Breast epithelium (tissue), 4 donors: ENCODE measurements at places on chromosomes 7 and 10.

GRCh38 chr7:1666317-1666822 lies 3.7 kb upstream of the ELFN1 start:
- no peak for DNase-seq

- DNase-seq: no peak
Observed at GRCh38 chr10:52946486-52946885, 173.9 kb upstream of the MBL2 start.

DNA sequence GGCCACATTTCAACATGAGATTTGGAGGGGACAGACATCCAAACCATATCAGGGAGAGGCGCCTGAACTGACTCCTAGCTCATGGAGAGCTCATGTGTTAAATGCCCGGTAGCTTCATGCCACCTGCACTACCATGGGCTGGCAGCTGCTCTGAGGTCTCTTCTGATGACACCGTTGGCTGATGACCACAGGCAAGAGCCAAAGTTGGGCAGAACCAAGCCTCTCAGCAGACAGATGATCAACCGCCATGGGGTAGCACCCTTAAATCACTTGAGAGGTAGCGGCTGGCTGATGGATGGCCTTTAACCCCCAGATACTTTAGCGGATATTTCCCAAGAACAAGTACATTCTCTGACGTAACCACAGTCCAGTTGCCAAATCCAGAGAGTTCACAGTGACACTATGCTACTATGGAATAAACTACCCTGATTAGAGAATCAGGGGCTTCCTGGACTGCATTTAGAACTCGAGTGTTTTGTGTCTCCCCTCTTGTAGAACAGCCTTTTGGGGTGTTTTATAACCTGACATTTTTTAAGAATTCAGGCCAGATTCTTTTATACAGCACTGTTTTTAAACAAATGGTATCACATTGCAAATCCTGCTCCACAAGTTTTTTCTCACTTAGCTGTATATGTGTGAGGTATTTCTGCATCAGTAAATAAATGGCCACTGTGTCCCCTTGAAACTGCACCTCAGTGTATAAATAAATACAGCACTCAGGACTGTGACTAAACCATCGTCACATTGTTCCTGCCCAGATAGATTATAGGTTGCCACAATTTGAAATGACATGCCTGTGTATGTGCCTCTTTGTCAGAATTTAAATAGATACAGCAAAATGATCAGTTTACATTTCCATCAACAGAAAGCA lies 30.8 kb upstream of the DRGX start:
- no peak for DNase-seq

- no peak for DNase-seq
Observed at GRCh38 chr10:30134171-30134945, 75.0 kb upstream of the JCAD start.

GRCh38 chr7:54788664-54789063 lies 29.7 kb upstream of the SEC61G start:
- DNase-seq: no peak

GRCh38 chr7:45082831-45083331 lies 5.9 kb downstream of the NACAD start:
- no peak for DNase-seq

- DNase-seq: no peak
Observed at GRCh38 chr7:148807436-148807835, 76.7 kb downstream of the EZH2 start.

- DNase-seq: no peak
Observed at GRCh38 chr10:478471-479245, 210.8 kb downstream of the DIP2C start.

- no peak for DNase-seq
Observed at GRCh38 chr10:125783408-125783807, 7.8 kb upstream of the MMP21 start.

- no peak for DNase-seq
Observed at GRCh38 chr7:11274074-11274473, 300.4 kb downstream of the PHF14 start.

DNA sequence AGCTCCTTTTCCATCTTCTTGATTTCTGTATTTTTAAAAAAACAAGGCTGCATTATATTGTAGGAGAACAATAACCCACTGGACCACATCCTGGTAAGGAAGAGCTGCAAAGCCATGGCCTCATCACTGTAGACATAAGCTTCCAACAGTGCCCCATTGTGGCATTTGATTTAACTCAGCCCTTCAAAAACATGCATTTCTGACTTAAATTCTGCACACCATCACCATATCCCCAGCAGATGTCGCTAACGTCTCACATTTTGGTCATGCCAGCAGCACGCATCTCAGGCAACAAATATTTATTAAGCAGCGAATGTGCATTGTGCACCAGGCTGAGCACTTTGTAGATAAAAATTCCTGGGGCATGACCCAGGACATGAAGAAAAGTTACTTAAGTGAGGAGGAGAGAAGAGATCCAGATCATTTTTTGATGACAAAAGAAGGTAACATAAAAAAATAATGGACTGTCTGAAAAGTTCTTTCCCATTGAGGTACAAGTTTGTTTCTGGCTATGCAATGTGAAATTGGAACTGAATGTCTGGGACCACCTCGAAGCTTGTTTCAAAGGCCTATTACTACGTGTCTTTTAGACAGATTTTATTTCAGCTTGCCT lies 164.6 kb upstream of the CDCA7L start:
- DNase-seq: no peak

DNA sequence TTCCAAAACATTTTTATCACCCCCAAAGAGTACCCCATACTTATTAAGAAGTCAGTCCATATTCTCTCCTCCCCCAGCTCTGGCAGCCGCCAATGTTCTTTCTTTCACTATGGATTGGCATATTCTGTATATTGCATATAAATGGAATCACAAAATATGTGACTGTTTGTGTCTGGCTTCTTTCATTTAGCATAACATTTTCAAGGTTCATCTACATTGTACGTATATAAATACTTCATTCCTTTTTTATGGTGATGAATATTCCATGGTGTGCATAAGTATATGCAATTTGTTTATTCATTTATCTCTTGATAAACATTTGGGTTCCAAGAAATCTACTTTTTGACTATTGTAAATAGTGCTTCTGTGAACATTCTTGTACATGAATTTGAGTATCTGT lies 653.1 kb downstream of the XPNPEP1 start:
- no peak for DNase-seq

GRCh38 chr7:1804310-1804709 lies 134.2 kb downstream of the ELFN1 start:
- no peak for DNase-seq

DNA sequence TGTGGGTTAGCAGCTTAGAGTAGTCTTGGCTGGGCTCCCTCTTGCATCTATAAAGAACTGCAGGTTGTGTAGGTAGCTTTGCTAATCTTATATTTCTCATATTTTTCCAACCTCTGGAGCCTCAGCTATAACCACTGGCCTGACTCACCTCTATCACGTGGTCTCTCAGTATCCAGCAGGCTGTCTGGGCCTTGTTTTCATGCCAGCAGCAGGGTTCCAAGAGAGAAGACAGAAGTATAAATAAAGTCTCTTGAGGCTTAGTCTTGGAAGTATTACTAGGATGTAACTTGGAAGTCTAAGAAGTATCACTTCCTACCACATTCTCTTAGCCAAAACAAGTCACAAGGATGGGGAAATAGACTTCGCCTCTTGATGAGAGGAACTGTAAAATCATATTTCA lies 73.3 kb downstream of the WIPF3 start:
- DNase-seq: no peak

GRCh38 chr10:3002304-3002703 lies 65.0 kb upstream of the PFKP start:
- DNase-seq: no peak

DNA sequence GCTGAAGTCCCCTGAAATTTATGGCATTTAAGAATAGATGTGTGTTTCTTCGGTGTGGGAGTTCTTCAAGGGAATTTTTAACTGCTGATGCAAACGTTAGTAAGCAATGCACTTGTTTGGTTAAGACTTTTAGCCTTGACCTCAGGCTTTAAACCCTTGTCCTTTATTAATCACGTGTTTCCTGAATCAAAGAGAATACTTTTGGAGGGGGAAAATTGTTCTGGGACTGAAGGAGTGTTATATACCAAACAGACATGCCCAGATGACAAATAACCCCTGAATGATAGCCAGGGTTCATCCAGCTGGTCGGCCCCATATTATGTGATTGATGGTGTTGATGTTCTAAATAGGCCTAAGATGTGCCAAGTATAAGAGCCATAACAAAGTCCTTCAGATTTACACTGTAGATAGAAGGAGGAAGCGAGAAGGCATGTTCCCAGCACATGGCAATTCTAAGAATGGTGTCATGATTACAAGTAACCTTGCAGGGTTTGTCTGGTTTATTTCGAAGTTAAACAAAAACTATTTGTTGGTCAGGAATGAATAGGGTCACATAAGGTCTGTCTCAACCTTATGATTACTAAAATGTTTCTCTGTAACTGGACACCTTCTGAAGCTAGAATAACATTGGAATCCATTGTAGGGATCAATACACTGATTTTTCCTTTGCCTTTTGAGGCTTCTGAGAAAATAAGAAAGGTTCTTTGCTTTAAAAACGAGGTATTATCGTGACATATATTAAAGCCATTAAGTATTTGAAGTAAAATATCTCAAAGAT lies 124.2 kb upstream of the SEM1 start:
- no peak for DNase-seq

GRCh38 chr7:51033727-51034520 lies 251.2 kb upstream of the GRB10 start:
- DNase-seq: no peak

DNA sequence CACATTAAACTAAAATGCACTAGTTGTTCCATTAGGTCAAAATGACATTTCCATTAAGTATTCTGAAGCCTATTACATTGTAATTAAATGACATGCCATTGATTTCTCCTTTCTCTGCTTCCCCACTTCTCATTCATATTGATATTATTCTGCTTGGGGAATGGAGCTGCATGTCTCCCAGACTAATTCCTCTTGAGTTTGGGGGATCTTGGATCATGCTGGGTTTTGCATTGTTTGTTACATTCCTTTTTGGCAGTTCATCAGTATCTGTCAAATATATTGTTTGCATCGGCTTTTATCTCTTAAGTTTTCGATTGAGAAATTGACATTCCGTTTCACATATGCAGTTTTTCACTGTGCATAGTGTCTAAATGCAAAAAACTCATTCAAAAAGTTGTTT lies 65.1 kb upstream of the CYP26C1 start:
- no peak for DNase-seq

- DNase-seq: no peak
Observed at GRCh38 chr7:95905167-95905566, 132.8 kb downstream of the DYNC1I1 start.

DNA sequence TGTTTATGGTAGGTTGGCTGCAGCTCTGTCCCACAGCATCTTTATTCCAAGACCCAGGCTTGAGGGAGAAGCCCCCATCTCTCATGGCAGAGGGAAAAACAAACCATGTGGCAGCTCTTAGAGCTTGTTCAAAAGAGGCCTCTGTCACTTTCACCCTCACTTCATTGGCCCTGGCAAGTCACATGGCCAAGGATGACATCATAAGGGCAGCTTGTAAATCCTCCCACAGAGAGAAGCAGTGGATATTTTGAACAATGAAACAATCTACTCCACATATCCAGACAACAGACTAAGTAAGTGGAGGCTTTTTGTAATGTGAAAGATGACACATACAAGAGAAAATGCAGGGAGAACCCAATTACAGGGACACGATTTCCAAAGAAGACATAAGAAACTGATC lies 108.1 kb downstream of the GRID1 start:
- DNase-seq: no peak

DNA sequence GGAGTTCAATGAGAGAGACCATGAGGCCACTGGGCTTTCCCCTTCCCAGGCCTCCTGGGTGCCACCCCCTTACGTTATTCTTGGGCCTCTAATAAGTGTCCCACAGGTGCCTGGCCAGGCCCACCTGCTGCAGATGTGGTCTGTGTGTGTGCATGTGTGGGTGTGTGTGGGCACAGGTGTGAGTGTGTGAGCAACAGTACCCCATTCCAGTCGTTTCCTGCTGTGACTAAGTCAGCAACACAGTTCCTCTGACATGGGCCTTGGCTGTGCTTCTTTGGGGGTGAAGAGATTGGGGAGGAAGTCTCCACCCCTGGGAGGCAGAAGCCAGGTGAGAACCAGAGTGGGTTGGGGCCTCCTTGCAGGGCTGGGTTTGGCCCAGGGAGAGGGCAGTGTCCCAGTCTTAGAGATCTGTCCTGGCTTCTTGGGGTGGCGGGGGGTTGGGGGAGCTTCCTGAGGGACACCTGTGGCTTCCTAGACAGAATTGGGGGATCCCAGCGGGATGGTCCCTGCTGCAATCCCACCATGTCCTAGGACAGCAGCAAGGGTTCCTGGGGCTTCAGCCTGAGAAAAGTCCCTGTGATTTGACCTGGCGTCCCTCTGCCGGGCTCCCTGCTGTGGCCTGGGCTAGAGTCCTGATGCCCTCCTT lies 4.1 kb upstream of the PILRB start:
- DNase-seq: no peak

- DNase-seq: no peak
Observed at GRCh38 chr7:105972276-105972675, 9.2 kb downstream of the CDHR3 start.

DNA sequence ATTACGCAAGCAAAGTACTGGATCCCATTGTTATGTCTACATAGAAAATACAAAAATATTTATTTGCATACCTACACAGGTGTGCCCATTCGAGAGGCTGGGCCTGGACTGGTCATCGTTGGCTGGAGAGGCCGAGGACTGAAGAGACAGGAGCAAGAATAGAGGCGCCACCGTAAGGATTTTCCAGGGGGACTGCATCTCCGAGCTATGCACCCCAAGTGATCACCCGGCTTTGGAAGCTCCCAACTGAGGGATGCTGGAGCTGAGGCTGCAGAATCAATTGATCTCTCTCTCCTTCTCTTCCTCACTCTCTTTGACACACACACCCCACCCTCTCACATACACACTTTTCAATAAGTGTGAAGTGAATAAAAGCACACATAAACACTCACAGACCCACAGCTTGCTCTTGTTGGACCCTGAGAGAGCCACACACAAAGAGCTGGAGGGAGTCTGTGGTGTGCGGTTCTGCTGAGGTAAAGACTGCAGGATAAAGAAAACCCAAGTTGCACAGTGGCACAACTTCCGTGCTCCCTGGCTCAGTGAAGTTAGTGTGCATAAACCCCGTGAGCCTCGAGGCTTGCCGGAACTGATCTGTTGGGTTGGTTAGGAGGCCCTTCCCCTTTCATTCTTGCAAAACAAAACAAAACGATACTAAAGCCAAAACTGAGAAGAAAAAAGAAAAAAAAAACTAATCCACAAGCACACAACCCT lies at the start of gene AOAH:
AOAH (minus strand) TSS at position 544 of the 714 bp plus-strand sequence; CDS start at position 198, 346 bp downstream.
- DNase-seq: no peak

- no peak for DNase-seq
Observed at GRCh38 chr10:81953420-81953819, 78.4 kb downstream of the NRG3 start.

DNA sequence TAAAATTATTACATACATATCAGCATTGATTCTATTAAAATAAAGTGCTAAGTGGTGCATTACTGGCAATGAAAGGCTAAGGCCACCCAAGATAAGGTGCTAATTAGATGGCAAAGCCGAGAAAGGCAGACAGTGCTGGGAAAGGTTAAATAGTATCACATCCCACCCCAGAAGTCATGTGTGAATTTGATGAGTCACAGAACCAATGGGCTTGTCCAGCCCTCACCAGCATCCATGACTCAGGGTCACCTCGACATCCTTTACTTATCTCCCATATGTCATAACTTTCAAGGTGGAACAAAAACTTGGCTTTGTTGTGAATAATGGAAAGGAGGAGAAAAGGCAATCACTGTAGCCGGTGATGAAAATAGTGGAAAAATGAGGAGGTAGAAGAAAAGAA lies 459.1 kb downstream of the PLXNA4 start:
- DNase-seq: no peak

GRCh38 chr10:77833792-77834191 lies 92.8 kb downstream of the DLG5 start:
- no peak for DNase-seq
